Stimulated activated CD8-positive, alpha-beta memory T cell treated with anti-CD3 and anti-CD28 coated beads, Interleukin-7, amount 100 ng/mL, for 1 hour (primary cell): ENCODE measurements at places on chromosomes 12 and 14.

DNA sequence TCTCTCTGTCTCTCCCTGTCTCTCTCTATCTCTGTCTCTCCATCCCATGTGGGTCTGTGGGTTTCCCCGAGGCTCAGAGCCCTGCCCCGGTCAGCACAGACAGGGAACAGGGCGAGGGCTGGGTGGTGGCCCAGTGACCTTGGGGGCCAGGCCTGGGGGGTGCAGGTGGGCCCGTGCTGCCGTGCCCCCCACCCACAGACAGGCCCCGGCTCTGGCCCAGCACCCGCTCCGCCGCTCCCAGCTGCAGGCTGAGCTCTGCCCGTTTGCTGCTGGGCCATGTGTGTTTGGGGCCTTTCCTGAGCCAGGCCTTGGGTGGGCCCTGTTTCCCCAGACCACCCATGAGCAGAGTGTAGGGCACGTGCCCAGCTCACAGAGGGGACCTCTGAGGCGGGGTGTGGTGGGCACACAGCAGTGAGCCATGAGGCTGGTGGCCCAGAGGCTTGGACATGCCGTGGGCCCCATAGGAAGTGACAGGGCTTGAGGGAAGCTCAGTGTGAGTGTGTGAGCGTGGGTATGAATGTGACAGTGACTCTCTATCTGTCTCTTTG is 51.0 kb downstream of the TMEM121 start:
- no peak for DNase-seq

DNA sequence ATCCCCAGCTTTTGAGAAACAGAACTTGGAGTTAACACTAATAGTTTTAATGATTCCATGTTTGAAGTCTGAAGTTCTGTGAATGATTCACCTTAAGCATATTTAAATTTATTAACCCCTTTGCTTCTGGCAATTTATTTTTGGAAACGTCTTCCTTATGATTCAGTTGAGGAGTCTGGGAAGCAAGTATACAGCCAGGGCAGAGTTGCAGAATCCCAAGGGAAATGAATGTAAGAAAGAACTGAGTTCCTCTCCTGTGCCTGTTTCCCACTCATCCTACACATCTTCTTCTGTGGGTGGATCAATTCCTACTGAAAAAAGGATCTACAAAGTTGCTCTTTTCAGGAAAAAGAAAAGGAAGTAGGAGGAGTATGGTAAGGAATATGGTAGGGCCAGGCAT is 108.2 kb upstream of the CCDC91 start:
- DNase-seq, result no peak

DNA sequence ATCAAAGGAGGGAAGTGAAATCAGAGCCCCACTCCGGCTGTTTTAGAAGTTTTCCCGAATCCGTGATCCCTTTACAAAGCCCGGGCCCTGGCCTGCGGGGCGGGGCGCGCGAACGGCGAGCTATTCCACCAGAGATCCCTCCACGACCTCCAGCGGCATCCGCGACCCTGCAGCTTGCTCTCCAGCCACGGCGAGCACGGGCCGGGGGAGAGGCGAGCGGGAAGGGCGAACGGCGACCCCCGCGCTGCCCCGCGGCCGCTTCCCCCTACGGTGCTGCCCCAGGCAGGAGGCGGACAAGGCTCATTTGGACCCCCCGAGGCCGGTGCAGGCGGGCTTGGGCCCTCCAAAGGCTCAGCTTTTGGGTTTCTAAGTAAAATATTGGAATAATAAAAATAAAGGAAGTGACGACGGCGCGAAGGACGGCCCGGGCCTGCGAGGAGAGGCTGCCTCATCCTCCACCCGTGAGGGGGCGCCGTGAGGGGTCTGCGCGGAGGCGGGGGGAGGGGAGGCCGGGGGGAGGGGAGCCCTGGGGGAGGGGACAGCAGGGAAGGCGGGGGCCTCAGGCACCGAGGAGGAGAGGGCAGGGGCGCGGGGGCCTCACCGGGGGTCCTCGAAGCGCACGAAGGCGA is 613 bp downstream of the SRSF9 start:
- DNase-seq, result peak; percentile 23

- peak; percentile 78 for DNase-seq
Measured at GRCh38 chr12:54005853-54006558, 2.8 kb upstream of the HOXC8 start.

DNA sequence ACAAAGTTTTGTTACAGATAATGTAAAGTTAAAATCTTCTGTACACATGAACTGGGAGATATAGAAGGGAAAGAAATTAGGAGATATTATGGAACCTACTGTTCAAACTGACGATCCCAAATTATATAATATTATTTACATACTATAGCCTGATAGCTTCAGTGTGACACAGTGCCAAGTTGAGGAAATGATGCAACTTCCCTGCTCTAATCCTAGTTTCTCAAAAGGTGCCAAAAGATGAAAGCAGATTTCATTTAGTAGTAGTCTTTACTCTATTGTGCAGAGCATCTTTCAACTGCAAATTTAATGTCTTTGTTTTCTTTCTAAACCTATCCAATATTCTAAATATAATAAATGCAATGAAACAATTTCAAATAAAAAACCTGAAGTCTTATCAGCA is 46.9 kb downstream of the COCH start:
- no peak for DNase-seq

- no peak for DNase-seq
Measured at GRCh38 chr14:64493455-64493854, 10.2 kb downstream of the ZBTB25 start.

- no peak for DNase-seq
Measured at GRCh38 chr14:59301354-59301753, 112.9 kb downstream of the DAAM1 start.

GRCh38 chr14:19800282-19801117 is 3.1 kb upstream of the OR4N2 start:
- DNase-seq, result no peak

GRCh38 chr14:74985028-74985310 is 17.8 kb upstream of the EIF2B2 start:
- no peak for DNase-seq

DNA sequence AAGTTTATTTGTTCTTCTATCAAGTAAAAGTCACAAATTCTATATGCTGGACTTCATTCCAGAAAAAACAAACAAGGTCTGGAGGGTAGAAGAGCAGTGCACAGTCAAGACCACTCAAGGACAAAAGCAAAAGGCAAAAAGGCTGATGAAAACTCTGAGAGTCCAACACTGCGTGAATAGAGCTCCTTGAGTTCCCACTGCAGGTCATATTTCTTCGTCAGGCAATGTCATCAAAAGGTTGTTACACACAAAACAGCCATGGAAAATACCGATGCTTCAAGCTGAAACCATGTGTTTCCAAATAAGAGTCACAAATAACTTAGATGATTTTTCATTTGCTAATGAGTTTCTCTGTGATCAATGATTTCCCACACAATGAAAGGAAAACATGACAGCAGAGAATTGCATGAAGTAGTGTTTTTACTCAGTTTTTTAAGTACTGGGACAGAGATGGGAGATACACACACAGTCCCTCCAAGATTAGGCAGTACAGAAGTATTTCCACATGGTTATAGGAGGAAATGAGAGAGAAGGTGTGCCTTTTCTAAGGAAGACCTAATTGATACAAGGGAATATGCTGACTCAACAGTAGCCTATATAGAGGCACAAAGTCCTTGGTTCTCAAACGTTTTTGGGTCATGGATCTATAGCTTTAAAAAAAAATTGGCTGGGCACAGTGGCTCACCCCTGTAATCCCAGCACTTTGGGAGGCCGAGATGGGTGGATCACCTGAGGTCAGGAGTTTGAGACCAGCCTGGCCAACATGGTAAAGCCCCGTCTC is 177.7 kb downstream of the MED13L start:
- DNase-seq, result no peak

- DNase-seq, result no peak
Measured at GRCh38 chr12:54211920-54212319, 23.1 kb upstream of the SMUG1 start.

DNA sequence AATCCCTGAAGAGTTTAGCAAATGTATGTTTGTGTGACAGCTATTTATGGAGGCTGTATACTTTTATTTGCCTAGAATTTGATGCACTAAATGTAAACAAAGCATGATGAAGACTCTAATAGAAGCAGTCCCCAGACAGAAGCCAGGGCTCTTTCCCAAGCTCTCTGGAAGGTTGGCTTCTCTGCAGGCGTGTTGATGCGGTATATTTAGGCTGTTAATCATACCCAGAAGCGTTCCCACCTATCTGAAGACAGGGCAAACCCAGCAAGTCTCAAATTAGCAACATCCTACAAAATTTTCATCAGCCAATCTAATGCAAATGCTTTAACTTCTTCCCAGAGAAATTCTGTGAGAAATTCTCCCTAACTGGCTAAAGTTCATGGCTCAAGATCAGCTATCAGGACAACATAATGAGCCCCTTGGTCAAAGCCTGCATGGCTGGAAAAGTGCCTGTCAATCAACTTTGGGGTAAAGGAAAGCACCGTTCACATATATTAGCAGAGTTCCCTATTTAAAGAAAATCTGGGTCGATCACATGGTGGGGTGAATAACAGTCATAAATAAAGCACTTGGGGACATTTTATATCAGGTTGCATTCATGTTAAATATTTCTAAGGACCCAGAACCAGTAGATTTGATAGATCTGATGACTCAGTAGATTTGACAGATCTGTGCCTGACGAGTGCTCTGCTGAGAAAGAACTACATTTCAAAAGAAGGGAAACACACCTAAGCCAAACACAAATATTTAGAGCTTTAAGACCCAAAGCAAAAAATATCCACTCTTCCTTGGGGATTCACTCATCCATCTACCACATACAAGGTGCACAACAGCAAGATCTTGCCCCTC is 46.6 kb downstream of the KSR2 start:
- DNase-seq, result no peak

DNA sequence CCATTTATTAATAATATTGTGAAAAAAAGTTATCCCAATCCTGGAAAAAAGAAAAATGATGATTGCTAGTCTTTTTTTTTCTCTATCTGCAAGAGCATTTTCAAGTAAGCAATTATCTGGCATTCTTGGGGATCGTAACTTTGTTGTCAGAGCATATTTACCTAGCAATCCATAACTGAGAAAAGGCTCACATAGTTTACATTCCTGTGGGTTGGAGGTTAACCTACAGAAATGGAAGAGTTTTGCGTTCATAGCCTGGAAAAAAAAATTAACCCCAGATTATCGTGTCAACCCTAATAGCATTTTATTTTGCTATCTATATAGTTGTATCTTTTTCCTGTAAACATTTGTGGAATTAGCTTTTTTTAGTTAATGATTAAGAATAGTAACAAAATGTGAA is 292.3 kb downstream of the DAD1 start:
- no peak for DNase-seq

- no peak for DNase-seq
Measured at GRCh38 chr12:138171-138897, 71.8 kb downstream of the IQSEC3 start.

- no peak for DNase-seq
Measured at GRCh38 chr14:90054803-90055202, 7.0 kb upstream of the KCNK13 start.

GRCh38 chr12:74849801-74850200 is 312.2 kb downstream of the ATXN7L3B start:
- DNase-seq, result no peak

- DNase-seq, result no peak
Measured at GRCh38 chr12:127822809-127823411, 444.1 kb upstream of the TMEM132C start.

GRCh38 chr12:49036029-49036428 is 17.5 kb upstream of the PRKAG1 start:
- DNase-seq, result no peak

GRCh38 chr12:129440278-129440677 is 463.5 kb downstream of the TMEM132D start:
- no peak for DNase-seq

GRCh38 chr12:6954316-6955107 is 3.4 kb downstream of the PTPN6 start:
- DNase-seq, result no peak

DNA sequence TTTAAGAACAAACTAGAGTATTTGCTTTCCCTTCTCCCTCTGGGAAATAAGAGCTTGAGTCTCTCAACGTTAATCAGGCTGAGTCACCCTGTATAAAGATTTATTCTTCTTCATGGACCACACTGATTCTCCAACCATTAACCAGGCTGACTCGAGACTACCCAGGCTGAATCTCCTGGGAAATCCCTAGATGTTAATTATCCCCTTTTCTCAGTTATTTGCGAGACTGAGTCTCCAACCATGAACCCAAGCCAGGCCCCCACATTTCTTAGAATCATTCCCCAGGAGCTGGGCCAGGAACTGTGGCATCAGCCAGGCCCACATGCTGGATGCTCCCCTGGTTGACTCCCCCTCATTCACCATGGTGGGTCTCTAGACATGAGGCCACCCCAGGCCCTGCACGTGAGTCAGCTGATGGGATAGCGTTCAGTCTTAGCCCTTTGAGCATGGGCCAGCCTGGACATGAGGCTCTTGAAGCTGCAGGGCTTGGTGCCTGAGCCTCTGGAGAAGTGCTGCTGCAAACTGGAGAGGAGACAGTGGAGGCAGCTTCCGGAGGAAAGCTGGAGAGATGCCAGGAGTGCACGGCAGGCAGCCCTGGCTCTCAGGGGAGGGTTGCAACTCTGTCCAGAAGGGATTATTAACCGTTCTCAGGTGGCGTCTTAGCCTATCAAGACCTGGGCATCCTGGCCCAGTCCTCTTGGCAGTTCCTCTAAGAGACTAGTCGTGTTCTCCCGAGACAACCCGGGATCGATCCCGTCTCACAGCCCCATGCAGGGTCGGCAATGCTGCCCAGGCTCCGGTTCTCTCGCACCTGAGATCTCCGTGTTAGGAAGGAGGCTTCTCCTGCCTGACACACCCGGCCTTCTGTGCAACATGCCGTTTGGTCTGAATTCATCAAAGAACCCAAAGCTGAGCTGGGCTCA is 296.6 kb downstream of the ADGRD1 start:
- DNase-seq, result no peak

- DNase-seq, result no peak
Measured at GRCh38 chr14:91748049-91748448, 16.2 kb upstream of the CATSPERB start.
